Colonic mucosa (tissue), 4 donors: ENCODE measurements at places on chromosomes 13 and 19.

DNA sequence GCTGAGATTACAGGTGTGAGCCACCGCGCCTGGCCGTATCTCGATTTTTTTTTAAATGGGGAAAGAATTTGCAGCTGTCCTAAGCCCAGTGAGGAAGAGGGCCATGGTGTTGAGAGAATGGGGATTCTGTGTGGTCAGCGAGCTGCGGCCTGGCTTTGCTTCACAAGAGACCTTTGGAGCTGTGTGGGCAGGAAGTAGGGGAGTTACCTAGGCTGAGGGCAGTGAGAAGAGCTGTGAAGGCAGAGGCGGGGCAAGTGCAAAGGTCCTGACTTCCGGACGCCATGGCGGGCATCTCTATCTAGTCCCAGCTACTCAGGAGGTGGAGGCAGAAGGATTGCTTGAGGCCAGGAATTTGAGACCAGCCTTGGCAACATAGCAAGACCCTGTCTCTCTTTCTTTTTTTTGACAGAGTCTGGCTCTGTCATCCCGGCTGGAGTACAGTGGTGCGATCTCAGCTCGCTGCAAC is 4.9 kb downstream of the AP2A1 start:
- DNase-seq = no peak

GRCh38 chr19:50478901-50479715 is 2.5 kb upstream of the GARIN5A start:
- DNase-seq = no peak

DNA sequence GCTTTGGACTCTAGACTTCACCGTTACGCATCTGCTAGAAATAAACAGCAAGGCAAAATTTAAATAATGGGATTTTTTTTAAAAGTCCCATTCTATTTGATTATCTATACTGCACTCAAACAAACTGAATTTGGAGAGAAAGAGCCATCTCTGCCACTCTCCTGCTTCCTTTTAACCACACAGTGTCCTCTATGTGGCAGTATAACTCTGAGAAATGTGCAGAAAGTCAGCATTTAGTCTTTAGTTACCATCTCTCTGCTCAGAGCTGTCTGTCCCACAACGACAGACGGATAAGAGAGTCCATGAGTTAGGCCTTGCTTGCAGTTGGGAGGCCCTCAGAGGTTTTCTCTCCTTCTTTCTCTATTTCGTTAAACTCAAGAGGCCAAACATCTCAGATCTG is 21.2 kb downstream of the CCNA1 start:
- no peak for DNase-seq

DNA sequence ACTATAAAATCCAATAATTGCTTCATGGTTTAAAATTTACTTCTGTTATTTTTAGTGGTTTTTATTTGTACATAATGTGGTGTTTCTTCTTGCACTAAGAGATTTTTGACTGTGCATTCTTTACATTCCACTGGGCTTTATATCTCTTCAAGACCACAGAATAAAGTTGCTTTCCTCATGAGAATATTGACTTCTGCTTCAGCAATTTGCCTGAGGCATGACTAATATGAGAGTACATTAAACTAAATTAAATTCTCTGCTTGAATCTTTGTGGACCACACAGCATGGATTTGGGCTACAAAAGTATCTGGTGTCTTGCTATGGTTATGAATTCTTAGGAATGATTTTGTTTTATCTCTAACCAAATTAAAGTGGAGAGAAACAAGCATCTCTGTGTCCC is 1463.4 kb upstream of the PCDH20 start:
- DNase-seq = no peak

DNA sequence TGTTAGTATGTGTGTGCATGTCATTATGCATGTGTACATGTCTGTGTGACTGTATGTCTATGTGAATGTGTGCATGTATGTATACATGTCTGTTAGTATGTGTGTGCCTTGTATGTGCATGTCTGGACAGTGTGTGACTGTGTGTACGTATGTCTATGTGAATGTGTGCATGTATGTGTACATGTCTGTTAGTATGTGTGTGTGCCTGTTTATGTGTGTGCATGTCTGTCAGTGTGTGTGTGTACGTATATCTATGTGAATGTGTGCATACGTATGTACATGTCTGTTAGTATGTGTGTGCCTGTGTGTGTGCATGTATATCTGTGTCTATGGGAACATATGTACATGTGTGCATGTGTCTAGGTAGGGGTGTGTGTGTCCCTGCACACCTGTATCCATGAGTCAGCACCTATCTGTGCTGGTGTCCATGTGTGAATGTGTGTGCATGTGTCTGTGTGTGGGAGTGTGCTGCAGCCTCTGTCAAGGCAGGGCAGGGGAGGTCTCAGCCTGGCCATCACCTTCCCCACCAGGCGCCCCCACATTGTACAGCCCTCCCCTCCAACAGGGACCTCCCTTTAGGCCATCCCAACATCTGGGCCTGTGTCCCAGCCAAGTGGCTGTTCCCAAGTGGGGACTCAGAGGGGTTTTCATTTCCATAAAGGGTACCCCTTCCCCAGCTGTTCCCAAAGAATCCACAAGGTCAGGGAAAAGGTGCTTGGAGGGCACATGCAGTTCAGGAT is 4.4 kb downstream of the GAS6 start:
- no peak for DNase-seq

GRCh38 chr13:98285852-98286594 is 109.0 kb upstream of the RNF113B start:
- DNase-seq = no peak

- DNase-seq = no peak
Observed at GRCh38 chr19:41886761-41887710, 4.1 kb downstream of the ARHGEF1 start.

DNA sequence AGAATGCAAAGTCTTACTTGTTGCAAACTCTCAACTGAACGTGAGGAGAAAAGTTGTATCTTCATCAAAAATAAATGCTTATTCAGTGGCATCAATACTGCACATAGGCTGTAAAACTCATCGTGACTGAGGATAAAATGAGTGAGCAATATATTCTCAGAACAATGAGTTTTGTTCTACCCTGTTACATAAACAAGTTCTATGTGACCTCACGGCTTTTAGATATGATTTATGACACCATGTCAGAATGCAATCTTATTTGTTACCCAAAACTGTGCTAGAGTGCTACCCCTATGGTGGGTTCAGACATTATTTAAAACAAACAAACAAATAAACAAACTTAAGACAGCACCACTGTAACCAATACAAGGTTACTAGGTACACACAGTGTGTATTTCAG is 55.4 kb downstream of the FOXO1 start:
- no peak for DNase-seq

GRCh38 chr19:17248011-17248776 is 2.5 kb upstream of the NR2F6 start:
- peak; percentile 75 for DNase-seq

GRCh38 chr19:29872224-29872731 is 60.5 kb downstream of the CCNE1 start:
- no peak for DNase-seq

- DNase-seq = no peak
Observed at GRCh38 chr13:77991003-77991402, 72.4 kb upstream of the EDNRB start.

DNA sequence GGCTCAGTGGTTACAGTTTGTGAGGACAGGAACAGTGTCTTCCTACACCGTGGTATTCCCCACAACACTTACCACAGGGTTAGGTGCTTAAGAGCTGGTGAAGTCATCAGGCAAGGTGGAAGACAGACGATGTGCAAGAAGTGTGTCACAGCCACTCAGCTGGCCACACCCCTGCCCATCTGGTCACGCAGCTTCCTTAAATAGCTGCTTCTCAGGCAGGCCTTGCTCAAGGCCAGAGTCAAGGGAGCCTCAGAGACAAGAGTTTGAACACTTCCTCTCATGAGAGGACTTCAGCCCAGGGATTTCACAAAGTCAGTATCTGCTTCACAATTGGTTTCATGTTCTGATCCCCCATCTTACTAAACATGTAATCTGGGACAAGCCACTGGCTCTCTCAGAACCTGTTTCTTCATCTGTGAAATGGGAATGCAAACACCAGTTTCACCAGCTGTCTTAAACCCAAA is 80.3 kb upstream of the FRY start:
- peak; percentile 52 for DNase-seq

DNA sequence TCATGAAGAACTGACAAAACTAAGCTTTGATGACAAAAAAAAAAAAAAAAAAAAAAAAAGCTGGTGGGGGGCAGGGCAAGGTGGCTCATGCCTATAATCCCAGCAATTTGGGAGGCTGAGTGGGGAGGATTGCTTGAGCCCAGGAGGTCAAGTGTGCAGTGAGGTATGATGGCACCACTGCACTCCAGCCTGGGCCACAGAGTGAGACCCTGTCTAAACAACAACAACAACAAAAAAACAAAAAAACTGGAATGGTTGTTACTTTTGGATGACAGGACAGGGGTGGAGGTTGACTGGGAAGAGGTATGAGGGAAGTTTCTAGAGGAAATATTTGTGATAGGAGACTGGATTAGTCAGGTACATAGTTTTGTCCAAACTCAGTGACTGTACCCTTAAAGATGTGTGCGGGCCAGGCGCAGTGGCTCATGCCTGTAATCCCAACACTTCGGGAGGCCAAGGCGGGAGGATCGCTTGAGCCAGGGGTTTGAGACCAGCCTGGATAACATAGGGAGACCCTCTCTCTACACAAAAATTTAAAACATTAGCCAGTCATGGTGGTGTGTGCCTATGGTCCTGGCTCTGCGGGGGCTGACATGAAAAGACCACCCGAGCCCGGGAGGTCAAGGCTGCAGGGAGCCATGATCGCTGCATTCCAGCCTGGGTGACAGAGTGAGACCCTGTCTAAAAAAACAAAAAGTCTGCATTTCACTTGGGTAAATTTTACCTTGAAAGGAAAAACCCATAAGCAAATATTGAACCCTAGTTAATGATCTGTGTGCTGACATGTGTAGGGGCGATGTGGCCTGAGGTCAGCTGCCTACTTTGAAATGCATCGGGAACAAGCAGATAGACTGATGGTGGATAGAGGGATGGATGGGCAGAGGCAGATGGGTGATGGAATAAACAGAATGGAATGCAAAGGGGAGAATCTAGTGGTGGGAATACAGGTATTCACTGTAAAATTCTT is 37.0 kb downstream of the CERS4 start:
- DNase-seq = no peak

DNA sequence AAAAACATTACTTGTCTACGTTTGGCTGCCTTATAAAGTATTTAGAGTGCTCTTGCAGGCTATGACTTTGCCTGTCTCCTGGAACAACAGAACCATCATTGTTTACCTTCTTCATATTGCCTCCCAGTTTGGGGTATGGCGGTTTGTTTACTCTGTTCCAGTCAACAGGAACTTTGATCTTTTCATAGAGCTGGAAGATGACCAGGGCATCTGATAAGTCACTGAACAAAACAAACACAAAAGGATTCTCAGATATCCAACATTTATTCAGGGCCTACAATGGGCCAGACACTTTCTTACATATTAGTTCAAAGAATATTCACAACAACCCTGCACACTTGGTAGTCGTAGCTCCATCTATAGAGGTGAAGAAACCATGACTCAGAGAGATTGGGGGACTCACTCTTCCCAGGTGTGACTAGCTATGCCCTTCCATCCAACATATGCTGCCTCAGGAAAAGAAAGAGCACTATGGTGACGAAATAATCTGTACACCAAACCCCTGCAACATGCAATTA is 38.4 kb upstream of the CPB2 start:
- no peak for DNase-seq

- DNase-seq = no peak
Observed at GRCh38 chr19:7007859-7008258, 13.4 kb downstream of the MBD3L2B start.

DNA sequence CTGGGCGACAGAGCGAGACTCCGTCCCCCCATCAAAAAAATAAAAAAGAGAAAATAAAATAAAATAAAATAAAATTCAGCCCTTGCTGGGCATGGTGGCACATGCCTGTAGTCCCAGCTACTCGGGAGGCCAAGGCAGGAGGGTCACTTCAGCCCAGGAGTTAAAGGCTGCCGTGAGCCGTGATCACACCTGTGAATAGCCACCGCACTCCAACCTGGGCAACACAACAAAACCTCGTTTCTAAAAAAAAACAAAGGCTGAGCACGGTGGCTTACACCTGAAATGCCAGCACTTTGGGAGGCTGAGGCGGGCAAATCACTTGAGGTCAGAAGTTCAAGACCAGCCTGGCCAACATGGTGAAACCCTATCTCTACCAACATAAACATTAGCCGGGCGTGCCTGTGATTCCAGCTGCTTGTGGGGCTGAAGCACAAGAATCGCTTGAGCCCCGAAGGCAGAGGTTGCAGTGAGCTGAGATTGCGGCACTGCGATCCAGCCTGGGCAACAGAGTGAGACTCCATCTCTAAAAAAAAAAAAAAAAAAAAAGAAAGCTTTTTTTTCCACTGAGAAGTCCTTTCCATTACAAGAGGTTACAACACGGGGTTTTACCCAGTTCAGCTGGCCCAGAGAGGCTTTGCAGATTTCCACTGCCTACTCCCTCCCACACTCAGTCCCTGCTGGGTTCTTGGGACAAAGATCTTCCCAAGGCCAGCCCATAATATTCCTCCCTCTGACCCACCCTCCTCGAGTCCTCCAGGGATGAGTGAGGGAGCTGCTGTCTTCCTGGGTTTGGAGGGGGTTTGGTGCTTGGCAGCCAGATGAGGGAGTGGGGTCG is 6.4 kb downstream of the ANGPTL4 start:
- DNase-seq = no peak

DNA sequence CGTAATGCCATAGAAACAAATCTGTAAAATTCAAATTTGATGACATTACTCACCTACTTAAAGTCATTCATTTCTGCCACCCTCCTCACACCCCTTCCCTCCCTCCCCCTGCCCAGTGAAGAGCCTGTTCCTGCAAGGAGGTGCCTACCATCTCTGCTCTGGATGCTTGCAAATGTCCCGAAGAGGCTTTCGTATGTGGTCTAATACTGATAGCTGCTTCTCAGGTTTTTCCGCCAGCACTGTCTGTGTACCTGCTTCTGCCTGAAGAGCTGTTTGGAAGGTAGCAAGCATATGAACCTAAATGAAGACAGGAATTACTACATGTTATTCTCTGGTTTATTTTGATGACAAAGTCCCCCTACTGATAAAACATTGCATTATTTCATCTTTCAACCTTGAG is 57.1 kb downstream of the GPALPP1 start:
- no peak for DNase-seq

DNA sequence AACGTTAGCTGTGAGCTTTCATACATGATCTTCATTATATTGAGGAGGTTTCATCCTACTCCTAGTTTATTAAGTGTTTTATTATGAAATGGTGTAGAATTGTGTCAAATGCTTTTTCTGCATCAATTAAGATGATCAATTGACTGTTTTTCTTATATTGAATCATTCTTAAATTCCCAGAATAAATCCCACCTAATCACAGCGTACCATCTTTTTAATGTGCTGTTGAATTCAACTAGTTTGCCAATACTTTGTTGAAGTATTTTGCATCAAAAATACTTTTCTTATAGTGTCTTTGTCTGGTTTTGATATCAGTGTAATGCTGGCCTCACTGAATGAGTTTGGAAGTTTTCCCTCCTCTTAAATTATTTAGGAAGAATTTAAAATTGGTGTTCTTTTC is 138.6 kb upstream of the SGCG start:
- DNase-seq = no peak

GRCh38 chr13:110319774-110320509 is 12.9 kb downstream of the COL4A2 start:
- no peak for DNase-seq

GRCh38 chr13:107843281-107843680 is 372.1 kb downstream of the LIG4 start:
- no peak for DNase-seq
